ENCODE measurements at places on chromosomes 4 and X. TPM values are rescaled to one million over a fixed set of nuclear protein-coding genes. Genes with fewer than 3 reads are reported as not detected.

DNA sequence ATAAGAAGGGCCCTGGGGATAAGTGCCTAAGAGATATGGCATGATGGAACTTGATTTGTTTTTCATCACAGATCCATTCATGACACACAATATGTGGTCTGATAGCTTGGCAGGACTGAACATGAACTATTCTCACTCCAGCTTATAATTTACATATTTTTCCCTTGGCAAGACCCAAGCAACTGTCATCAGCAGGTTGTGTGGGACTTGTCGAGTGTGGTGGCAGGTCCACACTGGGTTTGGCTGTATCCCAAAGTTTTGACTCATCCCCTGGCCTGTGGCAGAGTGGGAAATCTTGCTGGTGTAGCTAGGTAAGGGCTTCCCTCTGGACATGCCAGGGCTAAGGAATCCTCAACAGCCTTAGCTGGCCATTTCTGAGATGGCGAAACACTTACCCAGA, 81.0 kb upstream of the STIM2 start:
- DNase-seq = no peak

ASB12 gene
- not detected for total RNA-seq

DNA sequence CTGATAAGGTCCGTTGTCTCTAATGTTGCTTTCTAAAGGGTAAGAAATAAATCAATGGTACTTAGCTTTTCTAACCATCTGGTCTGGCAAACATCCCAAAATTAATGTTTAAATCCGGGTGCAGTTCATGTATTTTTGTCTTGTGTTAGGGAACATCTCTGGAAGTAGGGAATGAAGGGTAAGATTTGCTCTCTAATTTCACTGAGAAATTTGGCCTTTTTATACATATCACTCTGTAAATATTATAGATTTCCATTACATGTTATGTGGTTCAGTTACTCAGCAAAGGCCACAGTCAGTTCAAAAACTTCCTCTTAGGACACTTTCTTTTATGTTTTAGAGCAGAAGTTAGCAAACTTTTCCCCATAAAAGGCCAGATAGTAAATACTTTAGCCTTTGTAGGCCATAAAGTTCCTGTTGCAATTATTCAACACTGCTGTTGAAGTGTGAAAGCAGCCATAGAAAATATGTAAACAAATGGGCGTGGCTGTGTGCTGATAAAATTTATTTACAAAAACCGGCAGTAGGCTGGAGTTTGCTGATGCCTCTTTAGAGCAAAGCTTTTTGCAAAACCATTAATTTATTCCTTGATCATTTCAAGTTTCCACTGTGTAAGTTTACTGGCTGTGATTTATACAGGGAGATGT, 218.1 kb downstream of the ANTXR2 start:
- no peak for DNase-seq

- DNase-seq = no peak
Observed at GRCh38 chrX:154044091-154044490, 24.4 kb upstream of the IRAK1 start.

GRCh38 chr4:10841697-10842096, 157.1 kb upstream of the CLNK start:
- no peak for DNase-seq

DNA sequence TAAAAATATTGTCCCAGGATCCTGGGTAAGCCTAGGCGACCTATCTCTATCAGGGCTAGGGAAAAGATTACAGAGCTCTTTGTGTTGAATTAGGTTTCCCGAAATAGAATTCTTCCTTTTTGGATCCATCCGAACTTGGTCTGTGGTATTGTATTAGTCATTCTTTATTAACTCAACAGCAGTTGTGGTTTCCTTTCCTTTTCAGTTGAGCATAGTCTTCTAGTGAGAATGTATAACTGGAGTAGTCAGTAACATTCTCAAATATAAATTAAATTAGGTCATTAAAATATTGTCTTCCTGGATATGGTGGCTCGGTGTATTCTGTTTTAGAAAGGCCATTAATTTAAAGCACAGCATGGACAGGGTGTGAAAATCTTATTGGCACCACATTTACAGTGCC, 520.4 kb downstream of the NLGN4X start:
- DNase-seq = no peak

TET2 gene
- total RNA-seq = 24.3 TPM

Measured in osteocyte (in vitro differentiated cells).